Activated CD4-positive, alpha-beta T cell treated with anti-CD3 and anti-CD28 coated beads, Interleukin-2, amount 10 ng/mL, durations not matched to agents 7 days and 5 days (primary cell): ENCODE measurements at places on chromosomes 7 and 10.

GRCh38 chr7:139771001-139771956, 6.5 kb downstream of the HIPK2 start:
- DNase-seq, result no peak

DNA sequence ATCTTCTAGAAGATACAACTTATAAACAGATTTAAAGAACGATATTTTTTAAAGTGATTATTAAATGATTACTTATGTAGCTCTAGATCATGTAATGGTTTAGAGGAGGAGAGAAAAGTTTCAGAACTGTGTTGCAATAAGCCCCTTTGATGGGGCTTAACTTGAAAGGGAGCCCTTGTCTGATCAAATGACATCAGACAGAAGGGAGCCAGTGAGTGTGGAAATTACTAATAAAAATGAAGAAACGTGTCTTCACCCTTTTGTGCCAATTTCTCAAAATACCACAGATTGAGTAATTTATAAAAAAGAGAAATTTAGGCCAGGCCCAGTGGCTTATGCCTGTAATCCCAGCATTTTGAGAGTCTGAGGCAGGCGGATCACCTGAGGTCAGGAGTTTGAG, 318.2 kb downstream of the EXOC4 start:
- DNase-seq, result no peak

DNA sequence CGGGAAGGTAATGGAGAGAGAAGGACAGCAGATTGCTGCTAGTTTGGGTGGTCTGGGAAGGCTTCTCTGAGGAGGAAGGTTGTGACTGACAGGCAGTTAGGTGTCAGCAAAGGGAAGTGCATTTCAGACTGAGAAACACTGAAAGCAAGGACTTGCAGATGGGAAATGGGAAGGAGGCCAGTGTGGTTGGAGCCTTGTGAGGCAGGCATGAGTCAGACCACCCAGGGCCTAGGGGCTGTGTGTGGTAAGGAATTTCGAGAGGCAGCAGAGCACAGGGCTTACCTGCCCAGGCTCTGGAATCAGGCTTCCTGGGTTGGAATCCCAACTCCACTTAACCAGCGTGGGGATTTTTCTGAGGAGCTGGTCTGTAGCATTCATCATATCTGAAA, 53.5 kb downstream of the NRF1 start:
- no peak for DNase-seq

DNA sequence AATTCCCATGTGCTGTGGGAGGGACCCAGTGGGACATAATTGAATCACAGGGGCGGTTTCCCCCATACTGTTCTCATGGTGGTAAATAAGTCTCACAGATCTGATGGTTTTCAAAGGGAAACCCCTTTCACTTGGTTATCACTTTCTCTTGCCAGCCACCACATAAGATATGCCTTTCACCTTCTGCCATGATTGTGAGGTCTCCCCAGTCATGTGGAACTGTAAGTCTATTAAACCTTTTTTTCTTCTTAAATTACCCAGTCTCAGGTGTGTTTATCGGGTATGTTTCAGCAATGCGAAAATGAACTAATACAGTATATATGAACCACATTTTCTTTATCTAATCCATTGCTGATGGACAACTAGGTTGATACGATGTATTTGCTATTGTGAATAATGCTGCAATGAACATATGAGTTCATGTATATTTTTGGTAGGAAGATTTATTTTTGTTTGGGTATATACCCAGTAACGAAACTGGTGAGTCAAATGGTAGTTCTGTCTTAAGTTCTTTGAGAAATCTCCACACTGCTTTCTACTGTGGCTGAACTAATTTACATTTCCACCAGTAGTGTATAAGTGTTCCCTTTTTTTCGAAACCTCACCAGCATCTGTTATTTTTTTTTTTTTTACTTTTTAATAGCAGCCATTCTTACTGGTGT, 70.0 kb upstream of the HGF start:
- no peak for DNase-seq

- DNase-seq, result no peak
These were observed 154.0 kb upstream of the LSM8 start for GRCh38 chr7:118029826-118030422.

DNA sequence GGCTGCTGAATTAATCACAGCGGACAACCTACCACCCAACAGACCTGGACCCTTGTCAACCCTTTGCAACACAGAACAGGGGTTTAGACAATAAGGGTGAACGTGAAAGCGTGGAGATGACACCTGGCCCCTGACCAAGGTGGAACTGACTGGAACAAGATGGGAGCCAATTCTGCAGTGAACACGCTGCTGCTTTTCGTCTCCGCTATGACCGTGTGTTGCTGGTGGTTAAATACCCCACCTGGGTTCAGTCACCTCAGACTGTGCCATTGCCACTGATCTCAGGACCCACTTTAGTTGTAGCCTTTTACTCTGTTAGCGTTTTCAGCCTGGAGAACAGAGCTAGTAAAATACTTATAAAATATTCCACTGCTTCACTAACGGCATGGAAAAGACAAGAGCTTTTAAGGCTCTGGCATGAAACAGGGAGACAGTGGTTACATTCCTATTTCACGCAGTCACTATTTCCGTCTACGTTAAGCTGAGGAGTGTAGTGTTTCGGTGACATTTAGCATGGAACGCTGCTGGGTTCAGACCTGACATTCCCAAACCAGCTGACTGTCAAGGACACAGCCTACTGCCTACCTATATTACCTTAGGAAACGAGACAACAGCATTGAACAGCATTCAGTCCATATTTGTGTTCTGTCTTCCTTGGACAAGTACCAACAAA, 119.5 kb upstream of the PRSS1 start:
- DNase-seq, result no peak

DNA sequence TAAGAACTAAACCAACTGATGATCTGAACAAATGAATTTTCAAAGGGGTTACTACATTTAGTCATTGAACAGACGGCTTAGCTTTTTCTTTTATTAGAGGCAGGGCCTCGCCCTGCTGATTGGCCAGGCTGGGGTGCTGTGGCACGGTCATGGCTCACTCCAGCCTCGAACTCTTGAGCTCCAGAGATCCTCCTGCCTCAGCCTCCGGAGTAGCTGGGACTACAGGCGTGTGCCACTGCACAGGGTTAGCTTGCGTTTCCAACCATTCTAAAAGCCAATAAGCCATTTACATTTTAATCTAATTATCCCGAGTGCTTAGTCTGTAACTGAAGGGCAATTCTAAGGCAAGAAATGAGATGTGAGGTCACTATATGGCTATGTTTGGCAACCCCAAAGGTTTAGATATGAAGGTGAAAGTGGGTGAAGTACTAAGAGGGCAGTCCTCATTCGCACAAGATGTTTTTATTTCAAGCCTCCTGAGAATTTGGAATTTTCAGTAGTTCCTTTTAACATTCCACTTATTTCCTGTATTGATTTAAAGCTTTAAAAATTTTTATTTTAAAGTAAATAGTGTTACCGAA, 1.6 kb upstream of the CDK13 start:
- DNase-seq, result no peak
